T follicular helper cell (primary cell): ENCODE measurements at places on chromosomes 1 and 21.

DNA sequence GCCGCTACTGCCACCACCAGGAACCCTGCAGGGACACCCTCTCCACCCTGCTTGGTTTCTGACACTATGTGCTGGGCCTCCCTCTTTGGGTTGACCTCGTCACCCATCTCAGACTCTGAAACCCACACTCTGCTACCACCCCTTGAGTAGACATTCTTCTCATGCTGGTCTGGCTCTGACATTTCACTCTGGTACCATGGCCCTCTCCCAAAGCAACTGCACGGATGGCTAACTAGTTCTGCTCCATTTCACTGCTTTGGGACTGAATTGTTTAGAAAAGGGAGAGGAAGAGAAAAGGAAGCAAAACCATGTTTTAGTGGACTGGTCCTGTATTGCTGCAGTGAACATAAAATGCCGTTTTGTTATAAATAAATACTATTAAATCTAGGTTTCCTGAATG lies 137.8 kb downstream of the KCNK2 start:
- DNase-seq: no peak

DNA sequence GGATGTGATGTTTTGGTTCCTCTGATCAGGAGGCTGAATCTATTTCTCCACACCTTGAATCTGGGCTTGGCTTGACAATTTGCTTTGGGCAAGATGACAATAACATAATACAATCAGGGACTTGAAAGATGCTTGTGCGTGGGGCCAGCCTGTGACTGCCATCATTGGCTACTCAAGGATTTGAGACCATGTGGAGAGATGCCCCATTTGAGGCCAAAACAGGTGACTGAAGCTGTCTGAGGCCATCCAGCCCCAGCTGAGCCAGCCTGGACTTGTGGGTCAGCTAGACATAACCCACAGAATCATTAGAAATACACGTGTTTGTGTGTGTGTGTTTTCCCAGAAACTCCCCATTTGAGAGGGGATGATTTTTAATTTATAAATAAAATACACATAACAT lies 421.5 kb downstream of the PTPRU start:
- DNase-seq: no peak

GRCh38 chr1:80154176-80154575 lies 1147.6 kb upstream of the ADGRL4 start:
- DNase-seq: no peak

GRCh38 chr21:17422931-17423330 lies 89.9 kb upstream of the CXADR start:
- no peak for DNase-seq

DNA sequence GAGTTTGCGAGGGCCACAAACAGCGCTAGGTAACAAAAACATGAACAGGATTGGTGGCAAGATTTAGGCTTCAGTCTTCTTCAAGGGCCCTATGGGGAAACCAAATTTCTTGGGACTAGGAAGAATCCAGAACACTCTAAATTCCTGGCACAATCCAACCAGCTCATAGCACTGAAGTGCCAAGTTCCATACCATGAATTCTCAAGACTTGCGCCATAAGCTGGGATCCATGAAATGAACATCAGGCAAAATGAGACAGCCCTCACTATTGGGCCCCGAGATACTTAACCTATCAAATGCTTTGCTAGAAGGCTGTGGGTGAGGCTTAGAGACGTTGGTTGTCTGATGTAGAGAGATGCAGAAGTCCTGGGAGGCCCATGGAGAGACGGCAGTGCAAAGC lies 322.1 kb downstream of the PAPPA2 start:
- no peak for DNase-seq

- no peak for DNase-seq
Measured at GRCh38 chr1:32045772-32046171, 27.0 kb upstream of the TMEM39B start.

- no peak for DNase-seq
Measured at GRCh38 chr1:186575348-186575747, 104.9 kb downstream of the PTGS2 start.

- DNase-seq: no peak
Measured at GRCh38 chr1:44060830-44061267, 29.6 kb upstream of the SLC6A9 start.

- no peak for DNase-seq
Measured at GRCh38 chr1:33608825-33609400, 136.5 kb downstream of the ZSCAN20 start.

- DNase-seq: no peak
Measured at GRCh38 chr1:115880981-115881672, 40.2 kb upstream of the NHLH2 start.
